SK-N-SH (cell line): ENCODE measurements at places on chromosomes 2 and 18. TPM values are rescaled to one million over a fixed set of nuclear protein-coding genes. Genes with fewer than 3 reads are reported as not detected.

IL36A gene
- polyA plus RNA-seq, result not detected in 2 replicates

ESPNL gene
- polyA plus RNA-seq, result 0.03 and 0.05 TPM in 2 replicates

CYRIA gene
- 0.08 and 0.13 TPM in 2 replicates for polyA plus RNA-seq

SPC25 gene
- polyA plus RNA-seq, result 4.8 TPM in 2 replicates

SCLY gene
- polyA plus RNA-seq, result 19.1 and 20.9 TPM in 2 replicates

TNS1 gene
- 10.5 and 12.1 TPM in 2 replicates for polyA plus RNA-seq
